ENCODE measurements at places on chromosomes 3 and 15. TPM values are rescaled to one million over a fixed set of nuclear protein-coding genes. Genes with fewer than 3 reads are reported as not detected.

The SAXO2 gene
- total RNA-seq = 0.49 TPM

The RBPMS2 gene
- total RNA-seq = not detected

The POPDC2 gene
- 2.0 TPM for total RNA-seq

The SLC2A2 gene
- not detected for total RNA-seq

The STX19 gene
- not detected for total RNA-seq

The CRELD1 gene
- total RNA-seq = 26.0 TPM

The CYP1A2 gene
- total RNA-seq = not detected

The ACTC1 gene
- not detected for total RNA-seq

The IL12A gene
- total RNA-seq = 1.5 TPM

The RSRC1 gene
- total RNA-seq = 42.5 TPM

The GPR87 gene
- 0.22 TPM for total RNA-seq
